Stimulated activated CD4-positive, alpha-beta T cell treated with anti-CD3 and anti-CD28 coated beads, Interleukin-2, amount 100 ng/mL, for 4 hours (primary cell): ENCODE measurements at places on chromosomes 7 and 10.
A peak's percentile ranks its signal among the peaks of the same experiment; 100 is the strongest.

DNA sequence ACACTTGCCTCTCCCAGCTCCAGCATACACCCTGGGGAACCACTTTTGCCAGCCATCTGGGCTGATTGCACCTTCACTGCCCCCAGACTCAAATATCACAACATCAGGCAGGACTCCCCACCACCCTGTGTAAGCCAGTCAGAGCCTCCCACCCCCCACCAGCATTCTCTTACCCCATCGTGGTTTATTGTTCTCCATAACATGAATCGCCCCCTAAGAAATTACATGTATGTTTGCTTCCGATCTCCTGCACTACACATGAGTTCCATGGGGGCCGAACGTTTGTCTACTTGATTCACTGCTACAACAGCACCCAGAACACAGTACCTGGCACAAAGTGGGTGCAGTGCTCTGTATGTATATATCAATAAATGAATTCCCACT, 39.4 kb downstream of the CREB3L2 start:
- DNase-seq = no peak

GRCh38 chr7:117605712-117606111, 125.9 kb downstream of the CFTR start:
- DNase-seq = no peak

DNA sequence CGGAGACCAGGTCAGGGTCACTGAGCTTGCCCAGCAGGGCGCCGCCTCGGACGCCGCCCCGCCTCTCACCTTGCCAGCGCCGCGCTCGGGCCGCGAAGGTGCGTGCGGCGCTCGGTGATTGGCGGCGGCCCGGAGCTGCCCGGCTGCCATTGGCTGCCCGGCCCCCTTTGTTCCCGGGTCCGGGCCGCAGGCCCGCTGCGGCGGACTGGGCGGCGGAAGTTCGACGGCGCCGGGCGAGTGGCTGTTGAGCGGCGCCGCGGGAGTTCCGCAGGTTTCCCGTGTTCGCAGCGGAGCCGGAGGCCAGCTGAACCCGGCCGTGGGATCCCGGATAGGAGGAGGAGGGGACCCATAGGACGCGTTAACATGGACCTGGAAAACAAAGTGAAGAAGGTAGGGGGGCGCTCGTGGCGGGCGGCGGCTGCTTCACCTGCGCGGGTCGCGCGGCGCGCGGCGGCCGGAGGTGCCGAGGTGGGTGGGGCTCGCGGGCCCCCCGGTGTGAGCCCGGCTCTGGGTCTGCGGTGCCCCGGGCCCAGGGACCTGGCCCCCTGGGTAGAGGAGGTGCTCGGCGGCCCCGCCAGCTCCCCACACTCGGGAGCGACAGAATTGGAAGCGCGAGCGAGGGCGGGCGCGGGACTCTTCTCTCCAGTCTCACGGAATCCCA, at the start of gene TES:
Gene TES (plus strand): TSS at position 195 of the 661 bp plus-strand sequence. CDS start 169 bp downstream, at position 364.
- peak; percentile 43 for DNase-seq

GRCh38 chr10:111128331-111129180, 51.7 kb downstream of the ADRA2A start:
- no peak for DNase-seq
